Stomach (tissue), 19 donors: ENCODE measurements at places on chromosomes 3 and 15. TPM values are rescaled to one million over a fixed set of nuclear protein-coding genes. Genes with fewer than 3 reads are reported as not detected.

The MST1 gene
- total RNA-seq: 14.9 TPM

The ATP13A4 gene
- total RNA-seq: 12.3 TPM

The FBXW12 gene
- total RNA-seq: not detected

The IL16 gene
- total RNA-seq: 7.1 TPM

The RBP2 gene
- total RNA-seq: not detected

The TUSC7 gene
- total RNA-seq: not detected

GRCh38 chr3:134892326-134892725 is 97.3 kb downstream of the EPHB1 start:
- DNase-seq: no peak

DNA sequence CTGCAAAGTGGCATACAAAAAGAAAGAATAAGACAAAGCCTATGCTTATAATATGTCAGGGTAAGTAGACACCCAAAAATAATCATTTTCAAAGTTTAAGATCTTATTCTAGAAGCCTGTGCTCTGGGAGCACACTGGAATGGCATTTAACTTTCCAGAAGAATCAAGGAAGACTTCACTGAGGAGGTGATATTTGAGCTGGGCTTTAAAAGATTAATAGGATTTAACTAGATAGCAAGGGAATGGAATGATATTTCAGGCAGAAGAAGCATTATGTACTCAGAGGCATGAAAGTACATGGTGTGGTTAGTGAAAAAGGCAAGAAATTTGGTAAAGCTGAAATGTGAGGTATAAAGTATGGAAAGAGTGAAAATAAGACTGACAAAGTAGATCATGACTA is 106.8 kb downstream of the ZBTB20 start:
- DNase-seq: no peak

DNA sequence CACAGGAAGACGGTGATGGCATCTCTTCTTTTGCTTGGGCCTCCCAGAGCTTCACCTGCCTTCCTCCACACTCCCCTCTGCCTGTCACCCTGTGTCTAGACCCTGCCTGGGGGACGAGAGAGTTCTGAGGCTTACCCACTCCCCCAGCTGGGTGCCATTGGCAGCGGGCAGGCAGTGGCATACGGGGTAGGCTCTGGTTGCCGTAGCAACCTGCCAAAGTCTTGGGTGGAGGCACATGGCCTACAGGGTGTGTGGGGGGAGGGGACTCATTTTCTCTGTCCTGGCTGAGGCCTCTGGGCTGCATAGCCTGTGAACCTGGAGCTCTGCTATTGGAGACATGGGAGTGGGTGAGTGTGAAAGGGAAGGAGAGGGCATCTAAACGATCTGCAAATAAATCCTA is 4.4 kb downstream of the INSYN1 start:
- no peak for DNase-seq

GRCh38 chr15:78749831-78750230 is 61.4 kb downstream of the ADAMTS7 start:
- DNase-seq: no peak

DNA sequence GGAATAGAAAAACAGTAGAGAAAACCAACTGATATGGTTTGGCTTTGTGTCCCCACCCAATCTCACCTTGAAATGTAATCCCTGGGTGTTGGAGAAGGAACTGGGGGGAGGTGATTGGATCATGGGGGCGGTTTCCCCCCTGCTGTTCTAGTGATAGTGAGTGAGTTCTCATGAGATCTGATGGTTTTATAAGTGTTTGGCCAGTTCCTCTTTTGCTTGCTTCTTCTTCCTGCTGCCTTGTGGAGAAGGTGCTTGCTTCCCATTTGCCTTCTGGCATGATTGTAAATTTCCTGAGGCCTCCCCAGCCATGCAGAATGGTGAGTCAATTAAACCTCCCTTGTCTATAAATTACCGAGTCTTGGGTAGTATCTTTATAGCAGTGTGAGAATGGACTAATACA is 48.4 kb downstream of the EOMES start:
- no peak for DNase-seq
